SHP77 (cell line): ENCODE measurements at places on chromosomes 3 and 15.

DNA sequence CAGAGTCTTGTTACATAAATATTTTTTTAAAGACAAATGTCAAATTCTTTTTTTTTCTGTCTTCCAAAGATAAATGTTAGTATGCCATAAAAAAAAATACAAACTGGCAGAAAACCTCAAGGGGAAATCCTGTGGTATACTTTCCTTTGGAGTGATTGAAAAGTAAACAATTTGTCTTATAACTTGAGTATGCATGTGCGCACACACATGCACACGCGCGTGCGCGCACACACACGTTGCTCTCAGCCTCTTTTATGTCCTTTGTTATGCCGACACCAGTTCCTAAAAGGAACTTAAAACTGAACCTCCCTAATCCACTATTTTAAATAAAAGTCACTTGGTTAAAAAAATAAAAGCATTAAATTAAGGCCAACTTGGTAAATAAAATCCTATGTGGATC is 58.1 kb downstream of the TGFBR2 start:
- DNase-seq: no peak

DNA sequence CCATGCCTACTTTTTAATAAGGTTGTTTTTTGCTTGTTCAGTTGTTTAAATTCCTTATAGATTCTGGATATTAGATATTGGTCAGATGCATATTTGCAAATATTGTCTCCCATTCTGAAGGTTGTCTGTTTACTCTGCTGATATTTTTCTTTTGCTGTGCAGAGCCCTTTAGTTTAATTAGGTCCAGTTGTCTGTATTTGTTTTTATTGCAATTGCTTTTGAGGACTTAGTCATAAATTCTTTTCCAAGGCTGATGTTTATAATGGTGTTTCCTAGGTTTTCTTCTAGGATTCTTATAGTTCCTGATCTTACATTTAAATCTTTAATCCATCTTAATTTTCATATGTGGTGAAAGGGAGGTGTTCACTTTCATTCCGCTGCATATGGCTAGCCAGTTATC is 77.4 kb downstream of the PTPRG start:
- no peak for DNase-seq

- DNase-seq: no peak
Measured at GRCh38 chr3:18526667-18527066, 101.5 kb upstream of the SATB1 start.

- DNase-seq: no peak
Measured at GRCh38 chr3:187382609-187383151, 14.5 kb downstream of the RTP4 start.

- no peak for DNase-seq
Measured at GRCh38 chr3:63687278-63688225, 35.1 kb downstream of the SNTN start.

DNA sequence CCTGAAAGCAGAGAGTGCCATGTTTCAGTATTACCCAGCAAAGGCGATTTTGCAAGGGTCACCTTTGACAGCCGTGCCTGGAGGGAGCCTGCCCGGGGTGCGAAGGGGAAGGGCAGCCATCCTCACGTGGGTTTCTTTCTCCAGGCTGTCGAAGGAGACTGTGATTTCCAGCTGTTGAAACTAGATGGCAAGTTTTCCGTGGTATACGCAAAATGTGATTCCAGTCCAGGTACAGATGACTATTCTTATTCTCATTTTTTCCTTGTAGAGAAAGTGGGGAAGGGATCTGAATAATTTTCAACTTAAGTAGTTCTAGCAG is 3.4 kb downstream of the AHSG start:
- no peak for DNase-seq

DNA sequence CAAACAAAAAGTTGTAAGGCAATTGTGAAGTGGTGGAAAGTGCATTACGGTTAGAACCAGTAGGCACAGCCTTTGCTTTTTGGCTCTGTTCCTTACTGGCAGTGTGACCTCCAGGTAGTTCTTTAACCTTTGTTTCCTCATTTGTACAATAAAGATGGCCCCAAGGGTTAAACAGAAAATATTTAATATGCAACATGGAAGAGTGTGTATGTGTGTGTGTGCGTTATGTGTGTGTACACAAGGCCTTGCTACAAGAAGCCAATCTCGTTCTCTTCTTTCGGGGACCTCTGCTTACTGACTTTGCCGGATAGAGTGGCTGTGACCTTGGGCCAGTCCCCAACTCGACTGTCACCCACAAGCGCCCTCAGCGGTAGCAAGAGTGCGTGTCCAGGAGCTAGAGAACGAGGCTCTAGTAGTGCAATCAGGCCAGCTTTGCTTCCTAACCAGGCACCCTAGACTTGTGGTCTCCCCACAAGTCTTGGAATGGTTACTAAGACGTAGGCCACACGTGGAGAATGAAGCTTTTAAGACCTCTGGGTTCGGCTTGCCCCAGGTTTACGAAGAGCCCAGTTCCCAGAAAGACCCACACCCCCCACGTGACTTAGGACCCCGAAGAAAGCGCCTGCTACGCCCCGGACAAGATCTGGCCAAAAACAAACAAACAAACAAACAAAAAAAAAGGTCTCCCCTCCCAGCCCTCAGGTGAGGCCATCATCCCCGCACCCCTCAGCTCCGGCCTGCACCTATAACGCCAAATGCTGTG is 593 bp downstream of the CIAO2A start:
- peak; percentile 50 for DNase-seq

DNA sequence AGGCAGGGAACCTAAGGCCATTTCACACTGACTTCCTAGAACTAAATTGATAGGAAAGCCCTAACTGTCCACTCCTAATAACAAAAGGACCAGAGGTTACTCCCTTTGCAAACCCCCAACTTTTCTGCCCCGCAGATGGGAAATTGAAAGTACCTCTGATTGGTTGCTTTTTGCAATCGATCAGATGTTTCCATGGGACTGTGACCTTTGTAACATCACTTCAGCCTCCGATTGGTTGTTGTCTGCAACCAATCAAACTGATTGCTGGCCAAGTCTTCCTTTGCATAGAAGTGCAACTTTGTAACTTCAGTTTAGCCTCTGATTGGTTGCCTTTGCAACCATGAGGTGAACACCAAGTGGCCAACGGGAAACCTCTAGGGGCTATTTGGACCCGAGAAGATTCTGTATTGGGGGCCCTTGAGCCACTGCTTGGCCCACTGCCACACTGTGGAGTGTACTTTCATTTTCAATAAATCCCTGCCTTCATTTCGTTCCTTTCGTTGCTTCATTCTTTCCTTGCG is 11.3 kb upstream of the KNL1 start:
- peak; percentile 85 for DNase-seq

GRCh38 chr15:25239471-25240345 is 199.1 kb downstream of the UBE3A start:
- no peak for DNase-seq

DNA sequence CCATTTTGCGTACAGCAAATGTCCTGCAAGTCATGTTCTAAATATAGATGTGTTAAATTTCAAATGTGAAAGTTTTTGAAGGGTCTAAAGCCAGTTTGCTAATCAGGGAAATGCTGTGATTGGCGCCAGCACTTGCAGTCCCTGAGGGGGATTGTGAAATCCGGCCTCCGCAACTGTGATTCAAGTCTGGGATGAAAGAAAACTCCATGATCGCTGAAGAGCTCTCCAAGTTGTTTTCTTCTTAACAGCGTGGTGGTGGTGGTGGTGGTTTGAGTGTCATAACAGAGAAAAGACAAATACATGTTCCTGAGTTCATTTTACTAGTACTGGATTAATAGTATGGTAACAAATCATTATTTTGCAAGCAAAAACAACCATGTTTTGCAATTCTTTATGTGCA is 51.8 kb downstream of the MITF start:
- no peak for DNase-seq

DNA sequence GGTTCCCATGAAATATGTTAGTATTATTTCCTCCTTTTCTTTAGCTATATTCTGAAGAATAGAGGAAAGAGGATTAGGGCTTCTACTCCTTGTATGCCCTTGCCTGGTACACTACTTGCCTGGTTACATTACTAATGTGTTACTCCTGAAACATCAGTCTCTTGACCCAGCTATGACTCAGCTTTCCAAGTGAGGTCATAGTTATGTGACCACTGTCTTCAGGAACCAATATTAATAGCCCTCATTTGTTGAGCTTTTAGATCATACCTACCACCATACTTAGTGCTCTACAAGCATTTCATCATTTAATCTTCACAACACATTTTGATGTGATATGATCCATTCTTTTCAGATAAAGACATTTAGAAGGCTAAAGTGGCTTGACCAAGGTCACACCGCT is 60.3 kb downstream of the CMSS1 start:
- DNase-seq: no peak

DNA sequence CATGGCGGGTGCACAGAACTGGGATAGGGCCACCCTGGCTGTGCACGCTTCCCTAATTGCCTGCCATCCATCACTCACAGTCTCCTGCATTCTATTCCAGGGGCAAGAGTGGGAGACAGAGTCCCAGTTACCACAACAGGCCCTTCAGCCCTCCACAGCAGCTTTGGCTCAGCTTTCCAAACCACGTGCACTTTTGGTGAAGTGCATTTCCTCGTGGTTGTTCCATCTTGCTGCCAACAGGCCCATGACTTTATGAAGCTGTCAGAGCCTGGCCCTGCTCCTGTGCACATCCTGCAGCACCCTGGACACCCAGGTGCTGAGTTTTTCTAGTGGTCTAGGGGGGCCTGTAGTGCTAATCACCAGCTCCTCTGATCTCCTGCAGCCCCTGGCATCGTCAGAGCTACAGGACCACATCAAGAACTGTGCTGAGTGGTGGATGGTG is 110.2 kb downstream of the ADCY5 start:
- DNase-seq: no peak

DNA sequence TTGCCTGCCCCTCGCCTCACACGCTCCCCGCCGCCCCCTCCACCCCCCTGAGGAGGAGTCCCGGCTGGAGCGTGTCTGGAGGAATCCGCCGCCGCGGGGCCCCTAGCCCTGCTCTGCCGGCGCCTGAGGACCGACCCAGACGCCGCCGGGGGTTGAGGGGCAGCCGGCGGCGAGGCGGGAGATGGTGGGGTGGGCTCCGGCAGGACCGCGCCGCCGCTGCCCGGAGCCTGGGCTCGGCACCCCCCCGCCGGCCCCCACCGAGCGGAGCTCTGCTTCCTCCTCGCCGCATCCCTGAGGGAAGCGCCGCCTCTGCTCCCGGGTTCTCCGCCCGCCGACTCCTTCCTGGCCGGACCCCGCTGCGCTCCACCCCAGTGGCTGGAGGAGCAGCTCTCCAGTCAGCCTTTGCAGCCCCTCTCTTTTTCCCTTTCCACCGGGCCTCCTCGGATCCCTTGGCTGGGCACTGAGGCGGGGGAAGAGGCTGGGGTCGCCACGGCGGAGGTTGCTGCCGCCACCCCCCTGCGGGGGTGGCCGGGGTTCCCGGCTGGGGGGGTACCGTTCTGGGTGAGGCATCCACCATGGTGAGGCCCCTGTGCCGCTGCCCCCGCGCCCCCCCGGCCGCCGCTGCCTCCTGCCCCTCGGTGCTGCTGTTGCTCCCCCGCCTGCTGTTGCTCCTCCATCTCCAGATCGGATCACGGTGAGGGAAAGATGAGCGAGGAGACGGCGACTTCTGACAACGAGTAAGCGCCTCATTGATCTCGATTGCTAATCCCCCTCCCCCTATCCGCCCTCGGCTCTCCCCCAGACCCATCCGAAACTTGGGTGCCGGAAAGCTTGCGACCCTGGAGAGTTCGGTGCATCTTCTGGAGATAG is at the start of gene SPRED1:
Gene SPRED1 (plus strand): TSS at position 356 of the 870 bp plus-strand sequence. CDS start 350 bp downstream, at position 706.
- DNase-seq: peak; percentile 55

DNA sequence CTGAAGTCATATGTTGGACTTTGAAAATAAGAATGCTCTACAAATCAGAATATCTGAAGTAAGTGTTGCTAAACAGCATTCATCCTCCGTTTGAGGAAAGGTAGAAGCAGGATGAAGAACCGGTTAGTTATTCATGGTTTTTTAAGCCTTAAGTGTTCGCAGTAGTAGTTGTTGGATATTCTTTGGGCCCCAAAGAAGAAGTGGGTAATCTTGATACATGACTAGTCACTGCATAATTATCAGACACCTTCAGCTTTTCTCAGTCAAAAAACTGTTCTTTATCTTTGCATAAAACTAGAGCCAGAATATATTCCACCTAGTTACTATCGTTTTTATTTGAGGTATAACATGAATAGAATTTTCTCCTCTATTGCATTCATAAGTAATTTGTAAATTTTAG is 13.8 kb downstream of the RAB5A start:
- DNase-seq: no peak

- DNase-seq: no peak
Measured at GRCh38 chr15:75844629-75845335, 1.5 kb downstream of the UBE2Q2 start.

- no peak for DNase-seq
Measured at GRCh38 chr15:33846142-33846541, 122.2 kb upstream of the CHRM5 start.

DNA sequence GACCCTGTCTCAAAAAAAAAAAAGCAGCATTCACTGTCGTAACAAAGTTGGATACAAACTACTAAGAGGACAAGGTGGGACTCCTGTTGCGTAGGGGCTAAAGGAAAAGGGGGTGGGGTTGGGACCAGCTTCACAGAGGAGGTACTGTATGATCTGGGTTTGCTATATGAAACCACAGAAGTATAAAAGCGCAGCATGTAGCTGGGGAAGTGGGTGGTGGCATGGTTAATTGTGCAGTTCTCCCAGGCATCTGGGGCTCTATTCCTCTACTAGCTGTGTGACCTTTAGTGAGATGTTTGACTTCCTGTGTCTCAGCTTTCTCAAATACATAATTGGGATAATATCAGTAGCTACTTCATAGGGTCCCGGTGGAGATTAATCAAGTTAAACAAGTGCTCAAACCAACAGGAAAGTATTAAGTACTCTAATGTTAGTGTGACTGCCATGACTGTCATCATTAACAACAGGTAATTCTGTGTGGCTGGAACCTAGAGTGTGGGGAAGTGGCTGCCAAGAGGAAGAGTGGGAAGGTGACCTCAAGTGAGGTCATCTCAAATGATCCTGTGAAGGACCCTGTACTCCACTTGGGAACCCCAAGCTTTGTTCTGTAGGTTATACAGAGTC is 11.5 kb downstream of the PARP16 start:
- DNase-seq: no peak

GRCh38 chr3:169563775-169564059 is 99.8 kb downstream of the MECOM start:
- DNase-seq: no peak

DNA sequence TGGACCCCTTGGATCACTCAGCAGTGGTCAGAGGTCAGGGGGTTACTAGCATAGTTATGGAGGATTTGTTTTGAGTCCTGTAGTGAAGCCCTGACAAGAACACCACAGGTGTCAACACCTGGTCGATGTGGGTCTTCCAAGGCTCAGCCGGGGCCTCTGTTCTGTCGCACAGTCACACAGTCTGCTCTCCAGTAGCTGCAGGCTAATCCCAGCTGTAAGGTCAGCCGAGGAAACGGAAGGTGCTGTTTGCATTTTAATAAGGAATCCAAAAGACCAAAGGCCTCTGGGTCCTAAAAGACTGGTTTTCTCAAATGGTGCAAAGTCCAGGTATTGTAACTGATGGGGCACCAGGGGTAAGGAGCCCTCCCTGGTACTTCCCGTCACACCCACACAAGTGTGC is 71.7 kb downstream of the RPLP1 start:
- no peak for DNase-seq

DNA sequence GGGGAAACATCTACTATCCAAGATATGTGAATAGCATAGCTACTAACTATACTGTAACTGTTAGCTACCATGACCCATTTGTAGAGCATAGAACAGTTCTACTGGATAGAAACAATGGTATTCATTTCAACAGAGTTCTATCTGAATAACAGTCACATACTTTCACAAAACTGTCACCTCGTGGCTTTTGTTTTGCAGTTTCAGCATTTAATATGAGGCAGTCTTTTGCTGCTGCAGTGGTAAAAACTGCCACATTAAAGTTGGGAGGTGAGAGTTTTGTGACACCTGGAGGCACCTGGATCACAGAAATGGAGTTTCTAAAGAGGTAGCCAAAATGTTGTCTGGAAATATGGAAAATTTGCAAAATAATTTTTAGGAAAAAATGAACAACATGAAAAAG is 578.0 kb downstream of the UNC13C start:
- no peak for DNase-seq
